ENCODE measurements at places on chromosomes 12 and 14.

- no peak for DNase-seq
Observed at GRCh38 chr12:58681730-58682129, 238.6 kb downstream of the LRIG3 start.

DNA sequence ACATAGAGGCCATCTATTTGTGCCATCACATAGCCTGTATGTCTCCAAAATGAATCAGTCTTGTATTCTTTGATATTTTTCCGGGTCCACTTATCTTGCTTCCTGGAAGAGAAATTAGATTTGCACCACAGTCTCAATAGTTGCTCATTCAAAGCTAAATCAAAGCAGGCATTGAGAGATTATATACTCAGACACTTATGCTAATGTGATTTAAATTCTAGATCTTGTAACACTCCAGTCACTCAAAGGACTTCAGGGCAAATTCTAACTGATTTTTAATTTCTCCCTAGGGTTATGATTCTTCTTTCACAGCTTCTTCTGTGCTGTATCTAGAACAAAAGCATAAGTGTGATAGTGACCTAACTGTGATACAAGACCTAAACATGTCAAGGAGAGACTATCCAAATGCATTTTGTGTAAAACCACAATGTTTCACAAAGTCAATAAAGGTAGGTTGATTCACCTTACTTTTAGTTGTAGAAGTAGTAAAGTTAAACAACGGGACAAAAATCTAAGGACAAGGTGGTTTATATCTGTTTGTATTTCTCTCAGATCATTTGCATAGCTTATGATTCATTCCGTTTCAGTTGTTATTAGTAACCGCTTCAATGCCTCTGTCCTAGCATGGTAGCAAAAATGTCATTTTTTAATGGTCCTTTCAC is 26.8 kb downstream of the PLBD1 start:
- DNase-seq: no peak

DNA sequence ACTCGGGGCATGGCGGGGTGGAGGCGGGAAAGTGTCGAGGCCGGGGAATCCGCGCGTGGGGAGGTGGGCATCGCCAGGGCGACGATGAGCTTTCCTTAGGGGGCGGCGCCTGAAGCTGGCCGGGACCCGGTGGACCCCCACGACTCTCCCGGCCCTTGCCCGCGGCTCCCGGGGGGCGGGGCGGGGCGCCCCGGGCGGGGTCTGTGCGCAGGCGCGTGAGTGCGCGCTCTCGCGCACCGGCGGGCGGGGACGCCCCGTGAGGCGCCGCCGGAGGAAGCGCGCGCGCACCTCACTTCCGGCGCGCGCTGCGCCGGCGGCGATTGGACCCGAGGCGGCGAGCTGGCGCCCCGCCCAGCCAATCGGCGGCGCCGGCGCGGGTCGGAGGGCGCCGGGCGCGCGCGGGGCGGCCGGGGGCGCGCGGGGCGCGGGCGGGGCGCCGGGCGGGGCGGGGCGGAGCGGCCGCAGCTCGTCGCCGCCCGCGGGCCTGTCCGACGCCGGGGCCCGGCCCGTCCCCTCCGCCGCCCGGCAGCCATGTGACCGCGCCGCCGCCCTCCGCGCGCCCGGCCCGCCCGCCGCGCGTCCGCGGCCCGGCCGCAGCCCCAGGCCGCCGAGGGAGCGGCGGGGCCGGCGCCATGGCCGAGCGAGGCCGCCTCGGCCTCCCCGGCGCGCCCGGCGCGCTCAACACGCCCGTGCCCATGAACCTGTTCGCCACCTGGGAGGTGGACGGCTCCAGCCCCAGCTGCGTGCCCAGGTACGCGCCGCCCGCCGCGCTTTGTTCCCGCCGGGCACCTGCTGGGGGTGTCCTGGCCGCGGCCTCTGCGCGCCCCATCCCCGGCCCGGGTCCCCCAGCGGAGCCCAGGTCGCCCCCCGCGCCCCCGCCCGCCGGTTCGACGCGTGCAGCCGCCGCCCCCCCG is at the start of gene PACS2:
Gene PACS2, plus strand, starts transcription at position 462 of the 914 bp plus-strand sequence. Its CDS starts 171 bp downstream, at position 633.
- peak; percentile 87 for DNase-seq

DNA sequence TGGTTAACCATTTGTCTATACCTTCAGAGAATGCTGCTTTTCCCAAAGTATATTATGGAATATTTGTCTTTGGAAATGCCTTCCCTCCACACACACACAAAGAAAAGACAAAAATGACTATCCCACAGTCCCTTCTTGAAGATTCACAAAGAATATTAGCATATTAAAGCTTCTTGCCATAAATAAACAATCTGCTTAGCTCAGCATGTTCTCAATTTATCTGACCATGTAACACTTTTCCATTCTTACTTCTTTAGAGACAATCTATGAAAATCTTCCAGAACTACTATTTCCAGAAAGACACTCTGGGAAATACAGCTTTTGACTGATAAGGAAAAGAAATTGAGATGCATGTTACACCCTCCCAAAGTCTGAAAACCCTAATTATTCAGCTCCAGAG is 58.9 kb upstream of the OVCH1 start:
- DNase-seq: no peak

DNA sequence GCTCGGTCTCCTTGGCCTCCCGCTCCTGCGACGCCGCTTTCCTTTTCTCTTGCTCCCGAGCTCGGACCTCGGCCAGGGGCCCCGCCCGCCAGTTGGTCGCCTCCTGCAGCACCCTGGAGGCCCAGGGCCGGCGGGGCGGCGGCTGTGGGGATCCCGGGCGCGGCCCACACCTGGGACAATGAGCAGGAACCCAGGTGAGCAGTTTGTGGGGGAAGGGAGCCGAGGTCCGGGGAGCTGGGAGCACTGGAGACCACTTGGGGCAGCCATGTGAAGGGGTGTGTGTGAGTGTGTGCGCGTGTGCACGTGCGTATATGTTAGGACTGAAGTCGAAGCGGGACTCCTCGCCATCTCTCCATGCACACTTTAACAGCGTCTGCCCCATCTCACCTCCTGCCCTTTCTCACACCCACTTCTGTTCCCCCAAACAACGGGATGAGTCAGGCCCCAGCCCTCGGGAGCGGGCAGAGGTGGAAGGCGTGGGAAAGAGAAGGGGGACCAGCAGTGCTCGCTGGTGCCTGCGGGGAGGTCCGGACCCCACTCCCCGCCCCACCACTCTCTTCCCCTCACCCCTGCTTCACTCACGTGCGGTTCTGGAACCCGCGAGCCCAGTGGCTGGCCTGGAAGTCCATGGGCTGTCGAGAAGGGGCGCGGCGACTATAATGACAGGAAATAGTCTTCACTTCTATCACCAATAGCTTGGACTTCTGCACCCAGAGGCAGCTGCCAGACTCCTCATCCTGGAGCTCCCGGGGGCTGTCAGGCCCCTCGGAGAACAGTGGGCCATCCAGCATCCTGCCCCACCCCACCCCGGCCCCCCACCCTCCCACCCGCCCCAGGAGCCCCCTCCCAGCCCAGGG is 450 bp downstream of the DDN start:
- peak; percentile 58 for DNase-seq

- DNase-seq: no peak
Observed at GRCh38 chr14:56268039-56268438, 149.8 kb downstream of the PELI2 start.

GRCh38 chr14:95444132-95445129 is 72.0 kb downstream of the SYNE3 start:
- DNase-seq: no peak

DNA sequence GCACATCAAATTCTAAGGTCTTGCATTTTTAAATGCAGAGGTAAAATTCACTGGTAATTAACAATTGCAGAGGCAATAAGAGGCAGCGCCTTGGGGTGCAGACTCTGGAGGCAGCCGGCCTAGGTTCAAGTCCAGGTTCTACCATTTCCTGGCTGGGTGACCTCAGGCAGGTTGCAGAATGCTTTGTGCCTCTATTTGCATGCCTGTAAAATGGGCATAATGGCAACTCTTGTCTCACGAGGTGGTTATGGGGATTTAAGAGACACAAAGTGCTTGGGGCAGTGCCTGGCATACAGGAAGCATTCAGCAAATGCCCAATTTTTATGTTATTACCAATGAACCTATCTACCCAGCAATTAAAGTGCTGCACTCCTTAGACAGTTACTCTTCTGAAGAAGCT is 180.0 kb upstream of the LHX5 start:
- DNase-seq: no peak

DNA sequence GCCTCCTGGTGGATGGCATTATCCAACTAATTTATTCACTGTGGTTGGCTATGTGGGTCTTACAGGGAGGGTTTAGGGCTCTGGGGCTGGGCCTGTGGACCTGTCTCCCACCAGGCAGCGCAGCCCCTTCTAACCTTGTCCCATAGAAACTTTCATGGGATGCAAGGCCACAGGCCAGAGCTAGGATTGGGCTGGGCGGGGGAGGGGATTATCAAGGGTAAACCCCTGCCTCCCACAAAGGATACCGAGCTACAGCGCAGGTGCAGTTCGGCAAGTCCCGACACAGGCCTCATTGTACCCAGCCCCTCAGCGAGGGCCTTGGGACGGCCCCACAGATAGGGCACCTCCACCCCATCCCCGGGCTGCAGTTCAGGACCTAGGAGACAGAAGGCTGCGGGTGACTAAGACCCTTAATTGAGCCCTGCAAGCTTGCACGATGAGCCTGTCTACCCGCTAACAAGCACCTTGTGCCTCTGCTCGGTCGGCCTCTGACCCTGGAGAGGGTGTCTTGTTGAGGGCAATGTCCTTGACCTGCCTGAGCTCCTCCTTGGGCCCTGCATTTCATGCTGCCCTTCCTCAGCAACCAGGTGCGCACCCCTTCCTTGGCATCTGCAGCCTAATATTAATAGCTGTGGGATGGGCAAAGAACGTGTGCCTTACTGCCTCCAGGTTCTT is 46.7 kb downstream of the PSMA6 start:
- DNase-seq: no peak

DNA sequence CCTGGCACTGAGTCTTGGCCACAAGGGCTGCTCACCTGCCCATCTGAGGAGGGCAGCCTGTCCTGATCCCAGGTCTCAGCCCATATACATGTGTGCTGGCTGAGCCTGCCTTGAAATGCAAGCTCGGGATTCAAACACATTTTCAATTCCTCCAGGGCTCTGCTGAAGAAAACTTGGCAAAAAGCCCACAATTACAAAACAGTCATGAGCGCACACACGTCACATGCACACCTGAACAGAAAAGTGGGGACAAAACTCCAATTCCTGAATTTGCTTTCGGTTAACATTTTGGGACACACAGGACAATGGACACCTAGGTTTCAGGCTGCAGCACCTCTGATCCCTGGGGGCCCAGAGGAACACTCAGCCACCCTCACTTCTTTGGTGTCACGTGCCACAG is 113.9 kb downstream of the RBM19 start:
- DNase-seq: no peak

Measured in activated T-cell treated with anti-CD3 and anti-CD28 coated beads, Interleukin-2, amount 50 U/mL, for 24 hours (primary cell).